ENCODE measurements at places on chromosomes 12 and 14.

DNA sequence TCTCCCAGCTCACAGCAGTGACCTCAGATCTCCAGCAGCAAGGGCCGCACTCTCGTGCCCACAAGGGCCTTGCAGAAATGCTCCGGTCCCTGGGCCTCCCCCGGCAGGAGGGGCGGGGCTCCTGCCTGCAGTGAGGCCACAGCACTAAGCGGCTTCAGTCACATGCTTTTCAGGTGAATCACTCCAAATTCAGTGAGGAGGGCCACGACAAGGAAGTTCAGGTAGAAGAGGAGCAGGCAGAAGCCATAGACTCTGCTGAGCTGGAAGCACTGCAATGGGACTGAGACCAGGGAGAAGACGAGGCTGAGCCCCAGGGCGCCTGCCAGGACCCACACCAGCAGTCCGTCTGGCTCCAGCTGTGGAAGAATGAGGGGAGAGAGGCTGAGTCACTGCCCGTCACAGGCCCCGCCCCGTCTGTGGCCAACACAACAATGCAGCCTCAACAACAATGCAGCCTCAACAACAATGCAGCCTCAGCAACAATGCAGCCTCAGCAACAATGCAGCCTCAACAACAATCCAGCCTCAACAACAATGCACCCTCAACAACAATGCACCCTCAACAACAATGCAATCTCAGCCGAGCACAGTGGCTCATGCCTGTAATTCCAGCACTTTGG is 35.2 kb downstream of the SLC8B1 start:
- DNase-seq: no peak

GRCh38 chr12:52139579-52140062 is 52.2 kb downstream of the KRT80 start:
- peak; percentile 32 for DNase-seq

- DNase-seq: no peak
These were observed 4.4 kb downstream of the AMHR2 start for GRCh38 chr12:53427905-53428594.

GRCh38 chr12:86139671-86140070 is 116.5 kb downstream of the MGAT4C start:
- no peak for DNase-seq

GRCh38 chr12:124273630-124274029 is 21.3 kb upstream of the RFLNA start:
- no peak for DNase-seq

- no peak for DNase-seq
These were observed 479.8 kb downstream of the ZFP36L1 start for GRCh38 chr14:68312884-68313610.

DNA sequence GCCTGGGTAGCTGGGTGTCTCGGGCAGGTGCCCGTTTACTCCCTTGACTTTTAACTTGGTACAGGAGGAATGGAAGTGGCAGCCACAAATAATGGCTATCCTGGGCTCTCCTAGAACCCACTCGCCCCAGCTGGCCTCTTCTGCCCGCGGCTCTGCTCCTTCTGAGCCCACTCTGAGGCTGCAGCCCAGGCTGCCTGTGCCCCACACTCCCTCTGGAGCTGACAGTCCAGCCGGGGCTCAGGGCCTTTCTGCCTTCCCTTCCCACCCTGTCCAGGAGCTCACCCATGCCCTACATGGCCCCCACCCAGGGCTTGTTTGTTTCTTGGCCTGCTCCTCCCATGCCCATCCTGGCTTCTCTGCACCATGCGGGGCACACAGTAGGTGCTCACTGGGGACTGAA is 15.6 kb downstream of the ZNF839 start:
- DNase-seq: no peak

GRCh38 chr14:75303381-75303789 is 24.8 kb downstream of the FOS start:
- DNase-seq: peak; percentile 47

DNA sequence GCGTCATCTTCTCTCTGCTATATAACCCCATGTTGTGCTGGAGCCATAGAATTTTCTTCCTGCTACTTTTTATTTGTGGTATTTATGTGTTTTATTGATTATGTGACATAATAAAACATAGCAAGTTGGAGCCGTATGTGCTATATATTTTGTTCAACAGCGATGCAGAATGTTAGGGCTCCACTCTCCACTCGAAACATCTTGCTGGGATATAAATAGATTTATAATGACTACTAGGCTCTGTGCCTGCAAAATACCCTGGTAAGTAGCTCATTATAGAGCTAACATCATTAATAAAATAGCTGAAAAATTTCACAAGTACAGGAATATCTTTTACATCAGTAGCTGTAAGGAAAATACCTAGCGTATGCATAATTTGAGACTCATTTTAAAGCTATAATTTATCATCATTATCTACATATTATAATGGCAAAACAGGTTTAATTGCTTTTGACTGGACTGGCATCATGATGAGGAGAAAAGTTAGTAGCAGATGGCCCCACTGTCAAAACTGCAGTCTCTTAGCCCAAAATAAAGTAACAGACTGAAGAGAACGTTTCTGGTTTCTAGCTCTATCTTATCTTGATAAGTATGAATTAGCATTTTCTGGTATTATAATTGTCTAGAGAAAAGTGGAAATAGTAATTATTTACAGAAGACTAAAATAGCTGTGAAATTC is 263.0 kb downstream of the NEDD1 start:
- DNase-seq: no peak

DNA sequence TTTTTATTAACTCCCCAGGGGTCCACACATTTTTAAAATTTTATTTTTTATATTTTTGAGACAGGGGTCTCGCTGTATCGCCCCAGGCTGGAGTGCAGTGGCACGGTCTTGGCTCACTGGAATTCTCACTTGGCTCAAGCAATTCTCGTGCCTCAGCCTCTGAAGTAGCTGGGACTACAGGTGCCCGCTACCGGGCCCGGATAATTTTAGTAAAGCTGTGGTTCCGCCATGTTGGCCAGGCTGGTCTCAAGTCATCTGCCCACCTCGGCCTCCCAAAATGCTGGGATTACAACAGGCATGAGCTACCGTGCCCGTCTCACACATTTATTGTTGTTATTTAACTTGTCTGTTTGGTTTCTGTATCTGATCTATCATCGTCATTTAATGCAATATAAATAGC is 307.4 kb downstream of the TMTC2 start:
- no peak for DNase-seq

GRCh38 chr12:94689646-94690036 is 39.3 kb upstream of the TMCC3 start:
- no peak for DNase-seq
